ENCODE measurements at places on chromosomes 12 and 14.

DNA sequence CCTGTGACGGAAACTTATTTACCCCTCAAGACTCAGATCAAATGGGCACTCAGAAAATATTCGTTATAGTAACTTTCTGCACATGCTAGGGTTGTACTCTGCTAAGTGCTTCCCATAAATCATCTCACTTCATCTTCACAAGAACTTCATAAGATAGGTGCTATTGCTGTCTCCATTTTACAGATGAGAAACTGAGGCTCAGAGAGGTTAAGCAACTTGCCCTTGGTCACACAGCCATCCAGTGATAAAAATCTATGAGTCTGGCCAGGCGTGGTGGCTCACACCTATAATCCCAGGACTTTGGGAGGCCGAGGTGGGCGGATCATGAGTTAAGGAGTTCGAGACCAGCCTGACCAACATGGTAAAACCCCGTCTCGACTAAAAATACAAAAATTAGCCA is 33.2 kb upstream of the LHX5 start:
- DNase-seq: no peak

- no peak for DNase-seq
Measured at GRCh38 chr12:111316671-111317070, 52.2 kb downstream of the PHETA1 start.

GRCh38 chr12:65462484-65462883 is 184.0 kb downstream of the MSRB3 start:
- no peak for DNase-seq

DNA sequence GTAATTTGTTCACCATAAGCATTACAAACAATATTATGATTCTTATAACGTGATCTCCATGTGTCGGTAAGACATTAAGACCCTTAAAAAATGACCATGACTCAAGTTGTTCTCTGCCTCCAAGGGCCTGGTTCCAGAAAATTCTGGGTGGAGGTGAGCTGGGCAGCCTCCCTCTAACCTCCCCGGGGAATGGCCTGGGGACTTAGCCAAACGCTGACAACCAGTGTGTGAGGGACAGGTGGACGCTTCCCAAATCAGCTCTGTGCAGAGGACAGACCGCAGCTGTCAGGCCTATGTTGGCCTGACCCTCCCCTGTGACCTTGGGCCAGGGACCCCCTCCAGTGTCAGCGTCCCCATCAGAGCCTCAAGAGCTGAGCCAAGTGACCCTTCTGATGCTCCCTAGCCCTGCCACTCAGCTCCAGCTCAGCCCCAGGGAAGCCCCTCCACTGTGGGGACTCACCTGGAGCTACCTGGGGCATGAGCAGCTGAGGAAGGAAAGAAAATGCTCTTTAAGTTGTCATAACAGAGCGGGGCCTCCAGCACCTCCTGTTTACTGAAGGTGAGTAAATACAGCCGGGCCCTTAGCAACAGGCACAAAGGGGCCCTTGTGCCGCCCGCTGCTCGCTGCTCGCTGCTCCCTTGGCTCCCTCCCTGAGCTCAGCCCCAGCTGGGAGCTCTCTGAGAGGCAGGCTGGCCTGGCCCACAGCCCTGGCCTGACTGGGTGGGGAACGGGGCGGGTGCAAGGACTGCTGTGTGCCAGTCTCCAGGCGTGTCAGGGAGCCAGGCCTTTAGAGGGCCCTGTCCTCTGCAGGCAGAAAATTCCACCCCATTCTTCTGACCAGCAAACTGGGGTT is 116.6 kb downstream of the CALM1 start:
- no peak for DNase-seq

DNA sequence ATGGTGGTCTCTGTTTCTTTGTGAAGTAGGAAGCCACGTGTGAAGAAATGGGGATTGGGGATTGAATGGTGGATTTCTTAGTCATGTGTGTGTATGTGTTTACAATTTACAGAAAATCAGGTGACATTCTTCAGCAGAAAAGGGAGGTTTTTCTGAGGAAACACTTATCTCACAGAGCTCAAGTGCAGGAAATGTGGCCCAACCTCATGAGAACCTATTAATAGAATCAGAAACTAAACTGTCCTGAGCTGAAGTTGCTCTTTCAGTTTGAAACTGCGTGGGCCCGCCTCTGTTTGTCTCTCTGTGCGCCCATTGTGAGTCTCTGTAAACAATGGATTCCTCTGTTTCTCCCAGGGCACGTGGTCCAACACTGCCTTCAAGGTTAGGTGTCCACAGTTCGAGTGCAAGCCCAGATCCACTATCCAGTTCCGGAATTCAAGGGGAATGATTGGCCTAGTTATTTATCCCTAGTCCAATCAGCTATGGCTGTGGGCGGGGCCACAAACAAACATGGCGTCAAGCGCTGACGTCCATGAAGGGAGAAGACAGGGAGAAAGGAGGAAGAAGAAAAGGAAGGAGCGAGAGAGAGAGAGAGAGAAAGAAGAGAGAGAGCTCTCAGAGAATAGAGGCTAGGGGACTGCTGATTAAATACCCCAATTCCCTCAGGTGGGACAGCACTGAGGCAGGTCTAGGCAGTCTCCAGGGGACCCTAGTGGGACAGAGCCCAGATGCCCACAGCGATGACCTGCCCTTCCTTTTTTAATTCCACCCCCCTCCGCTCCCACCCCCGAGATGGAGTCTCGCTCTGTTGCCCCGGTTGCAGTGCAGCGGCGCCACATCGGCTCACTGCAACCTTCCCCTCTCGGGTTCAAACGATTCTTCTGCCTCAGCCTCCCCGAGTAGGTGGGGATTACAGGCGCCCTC is 31.4 kb upstream of the C12orf76 start:
- DNase-seq: no peak

DNA sequence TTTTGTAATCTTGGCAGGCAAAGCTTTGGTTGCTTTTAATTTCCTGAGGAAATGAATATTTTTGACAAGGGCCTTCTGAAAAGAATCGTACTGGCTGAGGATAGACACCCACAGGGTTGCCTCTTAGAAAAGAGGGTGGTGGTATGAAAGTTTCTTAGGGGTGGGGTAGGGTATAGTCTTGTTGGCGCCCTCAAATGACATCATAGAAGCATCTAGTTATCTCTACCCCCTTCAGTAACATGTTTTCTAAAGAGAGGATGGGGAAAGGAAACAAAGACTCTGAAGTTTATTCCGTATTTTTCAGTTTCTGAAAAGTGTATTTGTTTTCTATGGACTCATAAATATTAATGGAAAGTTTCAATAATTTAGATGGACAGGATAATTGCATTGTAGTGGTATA is 13.7 kb downstream of the PRKCH start:
- DNase-seq: no peak

- no peak for DNase-seq
Measured at GRCh38 chr14:45015133-45015532, 53.1 kb downstream of the TOGARAM1 start.

- DNase-seq: no peak
Measured at GRCh38 chr12:53091756-53092155, 5.7 kb upstream of the IGFBP6 start.

- DNase-seq: no peak
Measured at GRCh38 chr12:75553398-75553797, 42.0 kb upstream of the KRR1 start.

GRCh38 chr12:52524241-52524897 is 4.2 kb upstream of the KRT5 start:
- DNase-seq: no peak

- DNase-seq: no peak
Measured at GRCh38 chr14:72741826-72742117, 152.1 kb downstream of the DPF3 start.

Measured in WTC11 (cell line).